ENCODE measurements at places on chromosomes 4 and X.

- DNase-seq = no peak
These were observed 94.1 kb upstream of the HPRT1 start for GRCh38 chrX:134365904-134366303.

- DNase-seq = no peak
These were observed 52.1 kb downstream of the NDST3 start for GRCh38 chr4:118086344-118086743.

DNA sequence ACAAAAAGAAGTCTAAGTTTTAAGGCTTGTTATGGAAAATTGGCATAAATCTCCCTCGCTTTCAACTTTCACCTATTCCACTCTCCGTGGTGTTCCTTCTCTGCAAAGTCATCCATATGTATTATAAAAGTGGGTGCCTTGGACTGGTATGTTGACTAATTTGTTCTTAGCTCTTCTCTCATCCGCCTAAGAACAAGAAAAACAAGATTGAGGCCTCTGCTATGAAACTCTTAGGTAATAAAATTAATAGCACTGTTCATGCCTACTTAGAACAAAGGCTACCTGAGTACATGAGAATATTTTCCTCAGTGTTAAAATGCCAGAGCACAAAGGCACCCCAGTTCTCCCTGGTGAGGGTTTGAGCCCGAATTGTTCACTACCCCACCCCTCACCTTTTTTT is 1.3 kb downstream of the CNGA1 start:
- DNase-seq = no peak

DNA sequence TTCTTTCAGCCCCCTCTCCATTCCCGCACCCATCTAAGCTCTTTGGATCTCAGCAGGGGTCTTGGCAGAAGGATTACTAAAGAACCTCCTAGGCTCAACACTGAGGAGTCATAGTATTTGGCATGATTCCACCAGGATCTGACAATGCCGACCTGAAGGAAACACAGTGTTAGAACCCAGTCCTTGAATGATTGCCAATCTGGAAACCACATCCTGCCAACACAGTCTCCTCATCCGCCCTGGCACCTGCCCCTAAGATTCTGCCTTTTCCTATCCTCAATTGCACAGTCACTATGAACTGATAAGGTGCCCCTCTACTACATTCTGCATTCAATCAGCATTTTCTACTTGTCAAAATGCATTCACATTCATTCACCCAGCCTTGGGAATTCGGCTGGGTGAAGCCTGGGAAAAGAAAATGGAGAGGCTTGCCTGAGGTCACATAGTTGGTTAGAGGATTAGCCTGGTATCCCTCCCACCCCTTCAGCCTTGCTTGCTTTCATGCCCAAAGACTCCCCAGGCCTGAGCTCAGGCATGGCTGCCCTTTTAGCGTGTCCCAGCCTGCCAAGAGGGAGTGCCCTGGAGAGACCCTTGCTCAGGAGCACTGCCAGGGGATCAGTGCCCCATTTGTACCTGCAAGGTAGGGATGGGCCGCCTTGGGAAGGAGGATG is 2.2 kb upstream of the CLDN2 start:
- peak; percentile 38 for DNase-seq

GRCh38 chr4:98969878-98970785 is 25.4 kb upstream of the METAP1 start:
- no peak for DNase-seq

DNA sequence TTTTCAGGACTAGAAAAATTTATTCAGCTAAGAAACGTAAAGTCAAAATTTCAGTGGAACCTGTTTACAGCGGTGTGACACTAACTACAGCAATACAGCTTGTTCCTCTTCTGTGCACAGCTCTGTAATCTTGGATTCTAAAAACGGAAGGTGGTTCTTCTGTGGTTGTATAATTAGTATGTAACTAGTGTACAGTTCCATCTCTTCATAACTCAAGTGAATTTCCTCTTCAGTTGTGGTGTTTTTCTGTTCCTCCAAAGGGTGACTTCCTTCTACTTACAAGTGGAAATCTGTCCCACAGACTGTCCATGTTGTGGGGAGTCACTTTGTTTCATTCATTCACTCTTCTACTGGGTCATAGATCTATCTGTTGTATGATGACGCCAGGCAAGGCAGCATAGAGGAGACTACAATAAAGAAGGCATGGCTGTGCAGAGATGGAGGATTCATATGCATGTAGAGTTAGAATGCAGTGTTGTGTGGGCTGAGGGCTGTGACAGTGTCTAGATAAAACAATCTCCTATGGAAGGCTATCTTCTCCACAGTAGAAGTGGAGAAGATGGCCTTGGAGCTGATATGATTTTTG is 5.4 kb downstream of the DAPP1 start:
- no peak for DNase-seq

- no peak for DNase-seq
These were observed 27.5 kb downstream of the LNX1 start for GRCh38 chr4:53563824-53564223.

DNA sequence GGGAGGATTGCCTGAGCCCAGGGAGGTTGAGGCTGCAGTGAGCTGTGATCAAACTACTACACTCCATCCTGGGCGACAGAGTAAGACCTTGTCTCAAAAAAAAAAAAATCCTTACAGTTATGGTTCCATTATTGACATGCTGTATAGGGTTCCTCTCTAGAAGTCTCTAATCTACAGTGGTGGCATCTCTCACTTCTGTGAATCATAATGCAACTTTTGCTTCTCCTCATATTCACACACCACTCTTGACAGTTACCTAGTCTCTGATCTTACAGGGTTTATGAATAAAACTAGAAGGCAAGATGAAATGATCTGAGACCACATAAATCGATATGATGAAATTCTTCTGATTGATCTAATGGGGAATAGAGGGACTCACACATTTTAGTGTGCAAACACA is 40.6 kb downstream of the DOCK11 start:
- no peak for DNase-seq

DNA sequence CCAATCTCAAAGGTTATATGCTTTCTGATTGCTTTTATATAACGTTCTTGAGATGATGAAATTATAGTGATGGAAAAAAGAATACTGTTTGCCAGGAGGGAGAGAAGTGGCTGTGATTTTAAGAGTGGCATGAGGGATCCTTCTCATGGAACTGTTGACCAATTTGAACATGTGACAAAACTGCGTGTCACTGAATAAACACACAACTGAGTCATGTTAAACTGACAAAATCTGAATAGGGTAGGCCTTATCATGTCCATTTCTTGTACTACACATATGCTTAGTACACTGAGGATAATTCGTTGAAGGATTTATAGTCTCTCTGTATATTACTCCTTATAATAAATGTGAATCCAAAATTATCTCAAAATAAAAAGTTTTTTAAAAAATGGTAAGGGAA is 22.2 kb upstream of the HSPA4L start:
- no peak for DNase-seq

Data from CD4-positive, alpha-beta T cell treated with Interleukin-12 subunit alpha and Interleukin-12 subunit beta, for 1 hour (primary cell).